ENCODE measurements at places on chromosomes 12 and 14. TPM values are rescaled to one million over a fixed set of nuclear protein-coding genes. Genes with fewer than 3 reads are reported as not detected.

SLC7A8 gene
- total RNA-seq = 2.3 TPM

OAS2 gene
- total RNA-seq = 0.71 TPM

TMEM253 gene
- total RNA-seq = not detected

RPGRIP1 gene
- not detected for total RNA-seq

GALNT8 gene
- total RNA-seq = 0.18 TPM

ADSS1 gene
- total RNA-seq = 5.3 TPM

TMEM132C gene
- not detected for total RNA-seq

SLCO1B1 gene
- total RNA-seq = not detected

B4GALNT3 gene
- total RNA-seq = not detected

FKBP11 gene
- 38.7 TPM for total RNA-seq

SOS2 gene
- total RNA-seq = 15.6 TPM

VDR gene
- 8.1 TPM for total RNA-seq

LMO3 gene
- 10.8 TPM for total RNA-seq

RDH16 gene
- total RNA-seq = 0.14 TPM

PXMP2 gene
- total RNA-seq = 16.8 TPM

TESPA1 gene
- not detected for total RNA-seq

CDCA3 gene
- 2.0 TPM for total RNA-seq

MYF5 gene
- total RNA-seq = not detected

RASSF8 gene
- 105 TPM for total RNA-seq

GPRC5D gene
- total RNA-seq = not detected

Data from smooth muscle cell of bladder (primary cell).